ENCODE measurements at places on chromosomes 2 and 18. TPM values are rescaled to one million over a fixed set of nuclear protein-coding genes. Genes with fewer than 3 reads are reported as not detected.

The BBS5 gene
- total RNA-seq: 3.2 TPM

- no peak for DNase-seq
These were observed 89.0 kb downstream of the RAPH1 start for GRCh38 chr2:203446071-203446481.

- DNase-seq: no peak
These were observed 378.6 kb upstream of the CWC22 start for GRCh38 chr2:180385601-180386201.

The RASGRP3 gene
- 2.5 TPM for total RNA-seq

The XIRP2 gene
- not detected for total RNA-seq

Measured in activated T-helper 2 cell treated with anti-CD3 and anti-CD28 coated beads, Interferon-gamma antibody, Interleukin-2, Interleukin-4, amounts not matched to agents 10 μg/mL and 5 μg/mL and 100 μg/mL, durations not matched to agents 14 hours and 24 hours and 36 hours (primary cell).